ENCODE measurements at places on chromosomes 11 and 22.

DNA sequence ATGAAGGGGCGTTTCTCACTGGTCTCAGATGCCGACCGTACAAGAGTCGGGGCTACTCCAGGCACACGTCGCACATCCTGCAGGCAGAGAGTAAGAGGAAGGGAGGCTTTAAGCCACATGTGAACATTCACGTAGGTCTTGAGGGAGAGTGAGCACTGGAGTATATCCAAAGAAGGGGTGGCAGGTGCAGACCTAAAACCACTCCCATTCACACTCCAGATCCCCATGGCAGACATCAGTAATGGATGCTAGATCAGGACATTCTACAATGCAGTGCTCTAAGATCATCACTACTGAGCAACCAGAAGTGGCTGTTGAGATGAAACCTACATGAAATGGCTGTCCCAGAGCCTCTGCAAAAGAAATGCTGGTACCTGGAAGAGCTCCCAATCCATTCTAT, 39.0 kb downstream of the WT1 start:
- DNase-seq = no peak

DNA sequence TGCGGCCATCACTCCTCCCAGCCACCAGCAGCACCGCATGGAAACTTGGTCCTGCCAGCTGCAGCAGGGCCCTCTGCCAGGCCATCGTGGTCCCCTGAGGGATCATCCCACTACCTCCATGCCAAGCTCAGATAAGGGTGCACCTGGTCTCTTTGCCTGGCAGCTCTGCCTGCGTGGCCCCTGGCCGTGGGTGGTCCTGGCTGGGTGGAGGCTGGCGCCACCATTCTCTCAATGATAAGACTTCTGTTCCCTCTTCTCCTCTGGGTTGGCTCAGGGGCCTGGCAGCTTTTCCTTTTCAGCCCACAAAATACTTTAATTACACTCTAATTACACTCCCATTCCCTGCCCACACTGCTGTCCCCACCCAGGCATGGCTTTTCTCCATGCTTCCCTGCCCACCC, 26.8 kb upstream of the TSKU start:
- DNase-seq = no peak

GRCh38 chr11:19625438-19625837, 87.2 kb upstream of the NAV2 start:
- DNase-seq = no peak

- DNase-seq = no peak
Observed at GRCh38 chr22:33869946-33870345, 50.3 kb downstream of the LARGE1 start.

DNA sequence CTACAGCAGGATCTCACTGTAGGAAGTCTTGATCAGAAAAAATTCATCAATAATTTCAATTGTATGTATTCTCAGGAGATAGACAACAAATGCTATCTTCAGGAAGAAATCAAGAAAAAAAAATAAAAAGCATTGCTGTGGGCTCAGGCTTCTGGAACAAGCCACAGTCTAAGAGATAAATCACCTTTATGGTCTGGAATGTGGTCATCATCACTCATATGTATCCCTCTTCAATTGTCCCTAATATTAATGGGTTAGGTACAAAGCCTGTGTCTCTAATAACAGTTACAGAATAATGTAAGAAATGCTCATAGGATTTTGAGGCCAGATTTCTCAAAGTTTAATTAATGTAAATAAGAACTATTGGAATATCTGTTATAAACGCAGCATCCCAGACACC, 305.9 kb upstream of the ANO3 start:
- no peak for DNase-seq

GRCh38 chr11:35516403-35516802, 9.0 kb downstream of the PAMR1 start:
- DNase-seq = no peak

DNA sequence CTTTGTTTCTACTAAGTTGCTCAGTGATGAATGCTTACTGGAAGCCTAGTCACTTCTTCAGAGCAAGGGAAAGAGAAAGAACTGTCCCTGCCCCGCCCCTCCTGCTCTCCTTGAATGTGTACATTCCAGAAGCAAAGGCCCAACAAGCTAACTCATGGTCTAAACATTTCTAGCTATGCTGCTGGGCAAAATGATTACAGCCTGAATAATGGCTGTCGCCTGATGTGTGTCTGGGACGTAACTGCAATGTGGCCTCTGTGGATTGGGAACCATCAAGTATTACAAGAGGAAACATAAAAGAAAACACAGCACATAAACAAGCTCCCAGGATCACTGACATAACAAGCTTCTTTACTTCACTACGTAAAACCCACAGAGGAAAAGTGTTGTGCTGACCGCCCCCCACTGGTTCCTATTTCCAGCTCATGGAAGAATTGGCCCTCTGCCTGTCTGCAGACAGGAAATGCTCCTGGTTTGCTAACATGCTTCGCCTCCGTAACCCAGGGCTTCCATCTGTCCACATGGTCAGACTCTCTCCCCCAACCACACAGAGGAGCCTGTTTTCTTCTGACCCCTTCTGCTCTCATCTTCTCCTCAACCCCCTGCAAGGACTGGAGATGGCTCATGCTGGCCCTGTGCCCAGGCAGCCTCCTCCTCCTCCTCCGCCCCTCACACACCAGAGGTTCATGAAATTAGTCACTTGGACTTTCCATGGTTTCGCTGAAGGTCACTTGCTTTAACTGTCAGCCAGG, 187.2 kb downstream of the MAML2 start:
- DNase-seq = peak; percentile 6

GRCh38 chr11:40338739-40339138, 1120.7 kb downstream of the LRRC4C start:
- no peak for DNase-seq

DNA sequence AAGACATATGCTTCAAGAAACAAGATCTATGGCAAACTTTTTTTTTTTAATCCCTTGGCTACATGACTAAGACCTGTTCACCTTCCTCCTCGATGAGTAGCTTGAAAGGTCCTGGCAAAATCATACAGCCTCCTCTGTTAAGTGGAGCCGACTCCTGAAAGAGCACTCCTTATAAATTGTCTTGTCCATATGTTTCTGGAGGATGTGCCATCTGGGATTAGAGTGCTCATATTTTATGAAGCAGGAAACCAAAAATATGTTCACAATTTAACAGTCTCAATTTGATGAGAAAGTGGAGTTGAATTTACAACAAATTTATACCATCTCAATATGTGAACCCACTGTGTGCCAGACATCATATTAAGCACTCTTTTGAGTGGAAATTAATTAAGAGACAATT, 912.1 kb upstream of the FAT3 start:
- no peak for DNase-seq

DNA sequence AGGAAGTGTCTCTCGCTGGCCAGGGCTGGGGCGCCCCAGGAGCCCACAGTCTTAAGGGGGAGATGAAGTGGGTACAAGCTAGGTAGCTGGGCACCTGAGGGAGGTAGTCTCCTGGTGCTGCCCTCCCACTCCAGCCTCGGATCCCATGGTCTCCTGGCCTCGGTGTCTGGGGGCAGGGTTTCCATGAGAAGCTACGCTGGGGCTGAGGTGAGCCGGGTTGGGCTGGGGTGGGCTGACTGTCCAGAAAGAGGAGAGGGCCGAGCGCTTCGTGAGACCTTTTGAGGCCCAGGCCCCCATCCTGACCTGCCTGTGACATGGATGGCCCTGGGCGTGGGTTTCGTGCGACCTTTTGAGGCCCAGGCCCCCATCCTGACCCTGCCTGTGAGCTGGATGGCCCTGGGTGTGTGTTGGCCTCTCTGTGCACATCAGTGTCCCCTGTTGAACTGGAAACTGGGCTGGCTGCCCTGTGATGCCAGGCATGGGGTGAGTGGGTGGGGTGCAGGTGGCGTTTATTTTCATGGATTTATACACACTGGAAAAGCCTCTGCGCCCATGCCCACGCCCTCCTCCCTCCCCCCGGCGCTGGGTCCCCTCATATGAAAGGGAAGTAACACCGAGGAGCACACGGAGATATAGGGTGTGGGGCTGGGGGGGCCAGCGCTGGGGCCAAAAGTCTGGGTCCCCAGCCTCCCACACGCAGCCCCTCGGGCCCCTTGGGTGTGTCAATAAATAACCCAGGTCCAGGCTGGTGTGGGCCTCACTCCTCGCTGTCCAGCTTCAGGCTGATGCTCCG, 8.6 kb downstream of the AIP start:
- no peak for DNase-seq

GRCh38 chr11:22559416-22559815, 66.2 kb downstream of the FANCF start:
- no peak for DNase-seq

GRCh38 chr11:125517116-125517770, 21.2 kb upstream of the FEZ1 start:
- DNase-seq = no peak

- no peak for DNase-seq
Observed at GRCh38 chr11:17559341-17560087, 12.5 kb downstream of the OTOG start.

DNA sequence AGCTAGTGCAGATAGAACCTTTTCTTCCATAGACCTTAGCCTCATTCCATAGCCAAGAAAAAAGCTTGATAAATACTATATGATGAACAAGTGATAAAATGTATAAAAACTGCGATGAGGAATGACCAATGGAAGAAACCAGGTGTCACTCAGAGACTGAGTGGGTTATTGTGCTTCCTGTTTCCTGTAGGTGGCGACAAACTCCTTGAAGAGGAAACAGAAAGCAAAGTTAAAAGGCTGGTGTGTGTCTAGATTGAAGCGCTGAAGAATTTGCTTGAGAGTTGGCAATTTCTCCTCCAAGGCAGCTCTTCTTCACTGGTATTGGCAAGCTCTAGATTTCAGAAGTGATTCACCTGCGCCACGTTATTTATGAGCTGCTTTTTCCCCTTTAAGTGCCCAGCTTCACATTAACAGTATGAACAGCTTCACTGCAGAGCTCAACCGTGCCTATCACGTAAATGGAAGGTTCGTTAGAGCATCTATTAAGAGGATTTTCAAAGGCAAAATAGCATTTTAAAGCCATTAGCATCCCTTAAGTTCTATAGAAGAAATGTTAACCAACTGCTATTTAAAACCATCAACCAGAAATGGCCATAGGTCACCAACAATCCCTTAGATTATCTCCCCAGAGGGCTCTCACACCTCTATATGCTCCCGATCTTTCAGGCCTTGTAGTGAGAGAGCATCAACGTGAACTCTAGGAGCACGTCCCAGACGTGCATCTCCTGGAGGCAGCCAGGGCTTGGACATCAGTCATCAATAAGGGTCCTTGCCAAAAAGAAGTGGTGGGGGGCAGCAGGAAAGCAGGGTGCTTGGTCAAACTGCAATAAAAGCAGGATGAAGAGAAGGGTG, 179.4 kb downstream of the CADM1 start:
- DNase-seq = peak; percentile 18

DNA sequence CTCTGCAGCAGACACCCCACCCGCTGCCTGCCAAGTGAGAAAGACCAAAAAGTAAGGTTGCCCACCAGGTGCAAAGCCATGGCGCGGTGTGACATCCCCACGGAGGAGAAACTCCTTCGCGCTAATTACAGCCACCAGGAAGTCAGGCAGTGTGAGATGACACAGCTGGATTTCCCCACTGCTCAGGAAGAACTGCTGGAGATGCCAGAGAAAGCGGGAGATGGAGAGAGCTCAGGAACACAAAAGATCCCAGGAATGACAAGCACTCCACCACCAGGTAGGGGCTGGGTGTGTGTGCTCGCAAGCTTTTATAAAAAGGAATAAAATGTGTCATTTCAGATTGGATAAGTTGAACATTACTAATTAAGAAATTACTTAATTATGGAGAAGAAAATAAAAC, 292.7 kb downstream of the OPCML start:
- no peak for DNase-seq

GRCh38 chr22:32909581-32910428, 108.3 kb downstream of the TIMP3 start:
- DNase-seq = no peak

GRCh38 chr11:30538251-30538650, 47.9 kb downstream of the MPPED2 start:
- no peak for DNase-seq

DNA sequence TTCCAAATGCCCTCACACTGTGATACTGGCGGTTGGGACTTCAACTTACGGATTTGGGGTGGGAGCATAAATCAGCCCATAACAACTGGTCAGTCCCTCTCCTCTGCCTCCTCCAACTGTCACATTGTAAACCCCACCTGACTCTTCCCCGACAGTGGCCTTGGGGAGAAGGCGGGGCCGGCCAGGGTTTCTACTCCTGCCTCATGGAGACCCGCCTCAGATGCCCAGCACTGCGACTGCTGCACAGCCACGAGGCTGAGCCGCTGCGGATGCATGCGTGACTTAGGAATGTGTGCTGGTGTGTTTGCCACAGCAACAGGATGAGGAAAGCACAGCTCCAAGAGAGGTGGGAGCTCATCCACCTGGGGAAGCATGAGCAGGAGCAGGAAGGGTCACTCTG, 914.2 kb downstream of the NTM start:
- no peak for DNase-seq

DNA sequence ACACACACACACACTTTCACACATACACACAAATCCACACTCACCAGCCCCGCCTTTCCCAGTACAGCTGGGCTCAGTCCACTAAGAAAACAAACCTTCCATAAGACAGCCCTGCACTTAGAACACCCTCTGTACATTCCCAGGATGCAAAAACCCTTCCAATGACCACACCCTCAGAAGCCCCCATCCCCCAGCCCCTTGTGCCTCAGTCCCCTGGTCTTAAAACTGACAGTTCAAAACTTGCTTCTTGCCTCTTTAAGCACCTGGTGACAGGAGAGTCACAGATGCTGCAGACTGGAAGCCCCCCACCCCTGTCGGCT, 23.0 kb downstream of the APLNR start:
- no peak for DNase-seq

DNA sequence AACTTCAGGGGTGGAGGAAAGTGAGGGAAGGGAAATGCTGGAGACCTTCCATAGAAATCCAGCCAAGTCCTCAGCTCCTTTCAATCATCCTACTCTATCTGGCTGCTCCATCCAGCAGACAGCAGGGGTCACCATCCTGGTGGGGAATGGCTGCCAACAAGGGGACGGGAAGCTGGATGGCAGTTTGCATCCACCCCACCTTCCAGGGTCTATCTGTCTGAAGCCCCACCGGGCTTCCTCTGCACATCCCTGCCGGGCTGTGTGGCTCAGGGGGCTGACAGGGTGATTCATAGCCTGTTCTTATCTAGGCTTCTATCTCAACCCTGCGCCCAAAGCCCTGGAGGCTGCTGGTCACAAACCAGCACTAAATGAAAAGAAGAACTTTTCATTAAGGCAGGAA, 1.1 kb downstream of the SYTL2 start:
- peak; percentile 54 for DNase-seq

DNA sequence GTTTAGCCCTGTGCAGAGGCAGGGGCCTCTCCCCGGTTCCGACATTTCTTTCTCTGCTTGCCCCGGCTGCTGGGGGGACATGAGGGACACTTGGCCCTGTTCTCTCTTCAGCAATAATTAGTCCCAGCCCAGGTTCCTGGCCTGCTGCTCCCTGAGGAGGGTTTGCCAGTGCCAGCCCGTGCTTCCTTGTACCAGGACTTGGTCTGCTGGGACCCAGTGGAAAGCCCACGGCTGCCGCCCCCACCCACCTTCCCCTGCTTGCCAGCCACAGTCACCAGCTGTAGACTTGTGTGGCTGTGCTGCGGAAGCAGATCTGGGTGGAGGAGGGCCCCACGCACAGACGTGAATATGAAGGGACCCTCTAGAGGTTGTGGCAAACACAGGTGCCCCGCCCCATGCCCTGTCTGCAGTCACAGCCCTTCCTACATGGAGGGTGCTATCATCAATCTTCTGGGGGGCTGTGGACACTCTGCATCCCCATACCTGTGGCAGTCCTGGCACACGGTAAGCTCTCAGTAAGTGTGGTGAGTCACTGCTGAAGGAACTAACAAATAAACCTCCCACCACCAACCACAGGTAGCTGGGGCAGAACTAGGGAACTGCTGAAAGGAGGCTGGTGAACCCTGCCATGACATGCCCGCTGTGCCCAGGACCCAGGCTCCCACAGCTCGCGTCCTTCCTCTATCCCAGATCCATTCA, 949 bp downstream of the TP53AIP1 start:
- DNase-seq = no peak

- DNase-seq = no peak
Observed at GRCh38 chr11:115425250-115425649, 79.0 kb downstream of the CADM1 start.
